RPMI7951 (cell line): ENCODE measurements at places on chromosomes 4 and X. TPM values are rescaled to one million over a fixed set of nuclear protein-coding genes. Genes with fewer than 3 reads are reported as not detected.

DNA sequence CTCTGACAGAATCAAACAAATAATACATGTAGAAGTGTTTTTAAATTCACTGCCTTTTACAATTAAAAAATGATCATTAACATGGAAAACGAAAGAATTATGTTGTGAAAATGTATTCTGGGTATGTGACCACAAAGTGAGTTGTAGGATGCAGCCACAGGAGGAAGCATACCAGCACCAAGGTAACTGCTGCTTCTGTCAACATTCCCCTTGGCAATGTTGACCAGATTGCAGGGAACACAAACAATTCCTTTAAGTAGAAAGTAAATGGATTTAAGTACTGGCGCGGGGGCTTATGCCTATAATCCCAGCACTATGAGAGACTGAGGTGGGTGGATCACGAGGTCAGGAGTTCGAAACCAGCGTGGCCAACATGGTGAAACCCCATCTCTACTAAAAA, 1877.9 kb upstream of the PCDH7 start:
- no peak for DNase-seq

DNA sequence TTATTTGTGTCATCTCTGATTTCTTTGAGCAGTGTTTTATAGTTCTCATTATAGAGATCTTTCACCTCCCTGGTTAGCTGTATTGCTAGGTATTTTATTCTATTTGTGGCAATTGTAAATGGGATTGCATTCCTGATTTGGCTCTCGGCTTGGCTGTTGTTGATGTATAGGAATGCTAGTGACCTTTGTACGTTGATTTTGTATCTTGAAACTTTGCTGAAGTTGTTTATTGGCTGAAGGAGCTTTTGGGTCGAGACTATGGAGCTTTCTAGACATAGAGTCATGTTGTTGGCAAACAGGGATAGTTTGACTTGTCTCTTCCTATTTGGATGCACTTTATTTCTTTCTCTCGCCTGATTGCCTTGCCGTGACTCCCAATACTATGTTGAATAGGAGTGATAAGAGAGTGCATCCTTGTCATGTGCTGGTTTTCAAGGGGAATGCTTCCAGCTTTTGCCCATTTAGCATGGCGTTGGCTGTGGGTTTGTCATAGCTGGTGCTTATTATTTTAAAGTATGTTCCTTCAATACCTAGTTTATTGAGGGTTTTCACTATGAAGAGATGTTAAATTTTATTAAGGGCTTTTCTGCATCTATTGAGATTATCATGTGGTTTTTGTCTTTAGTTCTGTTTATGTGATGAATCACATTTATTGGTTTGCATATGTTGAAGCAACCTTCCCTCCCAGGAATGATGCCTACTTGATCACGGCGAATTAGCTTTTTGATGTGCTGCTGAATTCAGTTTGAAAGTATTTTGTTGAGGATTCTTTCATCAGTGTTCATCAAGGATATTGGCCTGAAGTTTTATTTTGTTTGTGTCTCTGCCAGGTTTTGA, 72.7 kb upstream of the BOD1L1 start:
- DNase-seq, result no peak

HSFX3 gene
- total RNA-seq, result not detected in 2 replicates

GRCh38 chr4:5932035-5932568, 39.2 kb upstream of the CRMP1 start:
- no peak for DNase-seq

GRCh38 chr4:25378437-25378743, 1.3 kb downstream of the ANAPC4 start:
- no peak for DNase-seq

- DNase-seq, result peak; percentile 77
Observed at GRCh38 chr4:152090543-152090942, 329.7 kb upstream of the GATB start.

GRCh38 chr4:123304151-123304964, 92.2 kb upstream of the SPRY1 start:
- DNase-seq, result no peak

GRCh38 chr4:188282471-188283232, 143.4 kb downstream of the TRIML1 start:
- no peak for DNase-seq

DNA sequence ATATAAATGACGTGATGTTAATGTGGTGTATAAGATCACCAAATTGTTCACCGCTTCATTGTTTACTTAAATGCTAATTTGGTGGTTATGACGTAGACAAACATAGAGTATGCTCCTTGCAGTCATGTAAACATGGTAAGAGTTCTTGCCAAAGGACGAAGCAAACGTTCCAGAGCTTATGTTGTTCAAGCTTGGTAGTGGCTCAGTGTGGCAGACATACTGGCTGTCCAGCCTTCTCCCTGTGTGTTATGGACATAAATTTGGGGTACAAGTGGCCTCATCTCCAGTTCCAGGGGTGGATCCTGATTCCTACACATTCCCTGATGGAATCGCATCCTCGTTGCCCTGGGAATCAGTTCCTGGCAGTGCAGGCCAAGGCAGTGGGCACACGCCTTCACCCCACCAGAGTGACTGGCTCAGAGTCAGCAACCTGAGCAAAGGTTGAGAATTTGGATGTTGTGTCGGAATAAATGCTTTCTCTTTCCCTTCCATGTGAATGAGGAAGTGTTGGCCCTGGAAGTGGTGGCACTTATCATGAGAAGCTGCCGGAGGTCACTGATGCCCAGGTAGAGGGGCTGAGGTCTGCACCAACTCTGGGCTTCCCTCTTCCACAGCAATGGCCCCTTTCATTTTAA, 25.4 kb downstream of the F11 start:
- DNase-seq, result no peak

BEX3 gene
- total RNA-seq, result 181 and 203 TPM in 2 replicates

- peak; percentile 37 for DNase-seq
Observed at GRCh38 chr4:53633608-53634007, 42.3 kb upstream of the LNX1 start.

DNA sequence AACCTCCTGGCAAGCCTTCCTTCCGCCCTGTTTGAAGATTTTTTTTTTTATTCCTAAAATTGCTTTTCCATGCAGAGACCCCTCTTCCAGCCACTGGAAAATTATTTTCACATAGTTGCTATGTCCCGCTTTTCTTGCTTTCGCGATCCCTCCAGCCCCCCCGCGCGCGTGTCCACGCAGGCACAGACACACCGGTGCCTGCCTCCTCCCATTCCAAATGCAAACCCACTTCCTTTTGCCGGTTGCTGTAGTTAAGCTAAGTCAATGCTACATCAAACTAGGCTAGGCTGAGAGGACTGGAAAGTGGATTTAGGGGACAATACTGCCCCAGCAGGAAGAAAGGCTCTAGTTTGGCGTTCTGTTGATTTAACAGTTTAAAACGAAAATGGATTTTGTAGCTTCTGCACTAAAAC, 111.0 kb downstream of the DHX15 start:
- DNase-seq, result peak; percentile 51

ADH7 gene
- total RNA-seq, result not detected in 2 replicates

GRCh38 chrX:88135735-88136134, 611.3 kb upstream of the CPXCR1 start:
- no peak for DNase-seq

S100P gene
- not detected in 2 replicates for total RNA-seq

- no peak for DNase-seq
Observed at GRCh38 chrX:109857584-109858228, 124.6 kb upstream of the ACSL4 start.

DNA sequence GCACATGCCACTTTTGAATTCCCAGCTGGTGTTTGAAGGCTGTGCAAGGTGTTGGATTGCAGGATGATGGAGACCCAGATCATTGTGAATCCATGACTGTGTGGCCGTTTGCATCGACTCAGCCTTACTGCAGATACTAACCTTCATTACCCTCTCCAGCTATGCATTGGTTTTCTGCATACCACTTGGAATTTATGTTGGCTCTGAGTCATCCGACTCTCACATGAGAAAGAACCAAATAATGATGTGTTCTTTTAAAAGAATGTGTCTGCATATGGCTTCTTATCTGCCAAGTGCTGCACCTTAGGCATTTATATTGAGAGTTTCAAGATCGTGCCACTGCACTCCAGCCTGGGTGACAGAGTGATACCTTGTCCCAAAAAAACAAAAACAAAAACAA, 106.7 kb upstream of the PRKX start:
- DNase-seq, result peak; percentile 72

FAAH2 gene
- not detected in 2 replicates for total RNA-seq

- peak; percentile 2 for DNase-seq
Observed at GRCh38 chr4:120731561-120731960, 191.0 kb downstream of the PRDM5 start.

CSAG3 gene
- 2.2 and 8.7 TPM in 2 replicates for total RNA-seq

DNA sequence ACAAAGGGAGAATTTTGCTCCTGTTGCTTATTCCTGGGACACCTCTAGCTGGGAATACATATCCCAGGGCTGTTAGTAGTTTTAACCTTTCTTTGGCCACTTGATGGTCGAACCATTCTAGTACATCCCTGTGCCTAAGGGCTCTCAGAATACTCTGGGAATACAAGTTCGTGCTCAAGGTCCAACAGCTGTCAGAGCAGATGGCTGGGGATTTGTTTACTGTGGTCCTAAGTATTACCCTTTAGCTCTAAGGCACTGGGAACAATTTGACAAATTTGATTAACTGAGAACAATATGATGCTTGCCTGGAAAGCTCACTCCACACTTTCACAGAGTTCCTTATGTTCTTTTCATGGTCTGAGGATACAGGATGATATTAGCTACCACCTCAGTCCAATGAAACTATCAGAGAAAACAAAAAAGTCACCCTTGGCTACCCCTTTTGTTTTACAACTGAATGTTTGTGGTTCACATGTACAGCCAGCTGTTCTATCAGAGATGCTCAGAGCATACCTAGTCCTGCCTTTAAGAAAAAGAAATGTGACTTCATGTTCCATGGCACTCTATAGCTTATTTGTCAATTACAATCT, 47.4 kb upstream of the PHOX2B start:
- no peak for DNase-seq

DNA sequence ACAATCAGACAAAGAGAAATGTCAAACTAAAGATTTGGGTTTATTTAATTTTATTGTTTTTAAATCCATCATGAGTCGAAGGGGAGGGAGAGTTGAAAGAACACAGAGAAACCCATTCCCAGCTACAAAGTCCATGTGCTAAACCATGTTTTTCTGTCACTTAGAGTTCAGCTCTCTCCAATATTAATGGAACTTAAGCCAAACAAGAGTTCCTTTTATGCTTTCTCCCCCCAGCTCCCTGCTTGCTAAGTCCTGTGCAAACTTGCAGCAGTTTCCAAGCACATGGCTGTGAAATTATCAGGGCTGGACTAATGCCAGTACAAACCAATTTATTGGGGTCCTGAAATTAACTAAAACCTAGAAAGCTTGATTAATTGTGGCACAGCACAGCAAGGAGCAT, 9.7 kb upstream of the CHRDL1 start:
- DNase-seq, result no peak

PCDH7 gene
- total RNA-seq, result 0.60 and 1.2 TPM in 2 replicates

DNA sequence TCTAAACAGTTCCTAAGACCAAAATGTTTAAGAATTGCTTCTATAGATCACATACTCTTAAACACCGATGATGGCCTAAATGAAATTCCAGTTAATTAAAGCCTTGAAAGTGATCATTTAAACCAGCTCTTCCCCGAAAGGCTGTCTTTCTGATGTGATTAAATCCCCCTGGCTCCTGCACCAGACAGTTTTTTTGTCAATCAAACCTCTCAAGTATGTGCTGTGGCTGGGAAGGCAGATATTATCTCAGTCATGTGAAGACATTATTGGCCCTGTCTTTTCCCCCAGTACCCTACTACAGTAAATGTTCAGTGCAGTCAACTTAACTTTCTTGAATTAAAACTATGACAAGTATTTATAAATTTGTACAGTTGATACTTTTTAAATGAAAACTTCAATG, 121.0 kb upstream of the MYOZ2 start:
- no peak for DNase-seq

GRCh38 chrX:107842715-107843400, 17.2 kb downstream of the MID2 start:
- DNase-seq, result no peak

- no peak for DNase-seq
Observed at GRCh38 chrX:103338663-103339062, 8.6 kb downstream of the TCEAL7 start.

DNA sequence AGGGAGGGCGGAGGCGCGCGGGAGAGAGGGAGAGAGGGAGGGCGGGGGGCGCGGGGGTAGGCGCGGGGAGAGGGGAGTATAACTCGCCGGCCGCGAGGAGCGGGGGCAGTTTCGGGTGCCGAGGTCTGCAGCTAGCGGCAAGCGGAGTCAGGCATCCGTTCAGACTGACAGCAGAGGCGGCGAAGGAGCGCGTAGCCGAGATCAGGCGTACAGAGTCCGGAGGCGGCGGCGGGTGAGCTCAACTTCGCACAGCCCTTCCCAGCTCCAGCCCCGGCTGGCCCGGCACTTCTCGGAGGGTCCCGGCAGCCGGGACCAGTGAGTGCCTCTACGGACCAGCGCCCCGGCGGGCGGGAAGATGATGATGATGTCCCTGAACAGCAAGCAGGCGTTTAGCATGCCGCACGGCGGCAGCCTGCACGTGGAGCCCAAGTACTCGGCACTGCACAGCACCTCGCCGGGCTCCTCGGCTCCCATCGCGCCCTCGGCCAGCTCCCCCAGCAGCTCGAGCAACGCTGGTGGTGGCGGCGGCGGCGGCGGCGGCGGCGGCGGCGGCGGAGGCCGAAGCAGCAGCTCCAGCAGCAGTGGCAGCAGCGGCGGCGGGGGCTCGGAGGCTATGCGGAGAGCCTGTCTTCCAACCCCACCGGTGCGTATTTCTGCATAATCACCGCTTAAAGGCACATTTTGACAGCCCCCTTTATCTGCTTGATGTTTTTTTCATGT, at the start of gene POU4F2:
Gene POU4F2, plus strand, starts transcription at position 108 of the 720 bp plus-strand sequence. Its CDS starts 248 bp downstream, at position 356.
- no peak for DNase-seq

GRCh38 chrX:150363561-150364346, 637 bp downstream of the MAMLD1 start:
- peak; percentile 58 for DNase-seq

DNA sequence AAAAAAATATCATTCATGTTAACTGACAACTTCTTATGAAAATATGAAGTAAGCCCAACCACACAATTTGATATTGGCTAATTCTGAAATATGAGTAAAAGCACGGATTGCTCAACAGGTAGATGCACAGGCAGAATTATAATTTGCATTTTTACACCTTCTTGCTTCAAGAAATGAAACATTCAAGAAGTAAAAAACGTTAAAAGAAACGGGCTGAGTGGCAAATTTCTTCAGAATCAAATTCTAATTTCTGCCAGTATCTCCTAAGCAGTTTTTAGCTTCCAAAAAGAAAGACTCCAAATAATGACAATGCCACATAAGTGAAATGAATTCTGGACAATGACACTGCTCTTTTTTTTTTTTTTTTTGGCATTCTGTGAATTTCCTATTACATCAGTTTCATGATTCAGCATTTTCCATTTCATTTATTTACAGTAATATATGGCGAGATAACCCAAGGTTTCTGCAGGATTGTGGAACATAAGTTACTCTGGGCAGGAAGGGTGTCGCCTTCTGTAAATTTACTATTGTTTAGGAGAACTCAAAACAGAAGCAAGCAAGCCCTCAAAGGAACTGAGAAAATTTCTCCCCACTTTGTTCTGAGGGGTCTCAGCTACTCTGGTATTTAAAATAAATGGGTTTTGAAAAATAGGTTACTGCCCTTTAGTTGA, 1.4 kb downstream of the SEL1L3 start:
- DNase-seq, result no peak

GABRA4 gene
- not detected in 2 replicates for total RNA-seq
